Heart left ventricle (tissue), 16 donors: ENCODE measurements at places on chromosomes 6 and 20. TPM values are rescaled to one million over a fixed set of nuclear protein-coding genes. Genes with fewer than 3 reads are reported as not detected.

- H3K36me3 ChIP-seq, result no peaks in the 10 kb centered on the region
- no peaks in the 10 kb centered on the region for H3K4me1 ChIP-seq
- H3K27ac ChIP-seq, result no peak overlapping the region
- no peak for DNase-seq
- H3K4me3 ChIP-seq, result no peak overlapping the region
Measured at GRCh38 chr6:38599261-38599660, 40.5 kb downstream of the BTBD9 start.

GRCh38 chr20:21096321-21097043 is 9.7 kb downstream of the LINC00237 start:
- peaks cover 100% of the 10 kb centered on the region for H3K27me3 ChIP-seq
- H3K4me1 ChIP-seq, result peaks cover 8% of the 10 kb centered on the region
- no peaks in the 10 kb centered on the region for H3K36me3 ChIP-seq
- DNase-seq, result no peak

DNA sequence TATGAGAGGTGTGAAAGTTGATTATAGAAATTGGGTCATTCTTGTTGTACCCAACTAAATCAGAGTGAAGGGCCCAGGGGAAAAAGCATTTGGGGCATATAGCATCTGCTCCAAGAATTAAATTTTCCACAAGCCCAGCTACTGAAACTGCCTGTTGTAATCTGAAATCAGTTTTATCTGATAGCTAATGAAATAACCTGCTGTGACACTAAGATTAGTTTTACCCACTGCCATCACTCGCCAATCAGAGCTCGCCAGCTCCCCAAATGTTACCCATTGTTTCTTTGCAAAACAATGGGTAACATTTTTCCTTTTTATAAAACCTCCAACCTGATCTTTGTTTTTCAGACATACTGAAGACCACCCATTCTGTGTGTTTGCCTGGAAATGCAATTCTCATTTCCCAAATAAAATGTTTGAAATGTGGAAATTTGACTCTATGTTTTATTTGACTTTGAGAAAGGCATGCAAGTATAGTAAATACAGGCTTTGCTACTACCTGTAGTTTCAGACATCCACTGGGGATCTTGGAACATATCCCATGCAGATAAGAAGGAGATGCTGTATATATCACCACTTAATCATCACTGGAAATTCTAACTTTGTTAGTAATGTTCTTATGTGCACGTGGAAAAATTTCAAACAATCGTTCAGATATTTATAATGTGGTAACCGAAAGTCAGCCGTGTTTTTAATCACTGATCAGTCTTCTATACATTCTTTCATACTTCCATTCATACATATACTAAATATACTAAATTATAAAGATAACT is 6.3 kb upstream of the AHI1 start:
- H3K36me3 ChIP-seq, result no peaks in the 10 kb centered on the region
- no peak overlapping the region for H3K27ac ChIP-seq
- H3K27me3 ChIP-seq, result no peaks in the 10 kb centered on the region
- H3K4me1 ChIP-seq, result peaks cover 4% of the 10 kb centered on the region

DNA sequence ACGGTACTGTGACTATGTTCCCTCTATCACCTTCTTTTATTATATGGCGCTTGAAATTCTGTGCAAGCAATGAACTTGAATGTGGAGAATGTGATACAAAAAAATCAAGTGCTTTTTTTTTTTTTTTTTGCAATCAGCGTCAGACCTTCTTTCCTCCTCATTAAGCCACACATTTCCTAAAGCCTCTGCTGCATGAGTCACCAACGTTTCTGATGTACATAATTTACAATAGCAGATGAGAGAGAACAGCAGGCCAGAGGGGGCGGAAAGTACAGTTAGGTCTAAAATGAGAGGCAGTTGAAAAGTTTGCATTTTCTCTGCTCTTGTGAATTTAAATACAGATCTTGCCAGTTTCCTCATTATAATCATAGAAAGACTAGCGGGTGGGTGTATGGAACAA is 114.6 kb upstream of the RIPOR2 start:
- no peak overlapping the region for H3K4me3 ChIP-seq
- H3K27me3 ChIP-seq, result no peaks in the 10 kb centered on the region
- no peak for DNase-seq
- no peaks in the 10 kb centered on the region for H3K36me3 ChIP-seq

- H3K27me3 ChIP-seq, result no peaks in the 10 kb centered on the region
- H3K27ac ChIP-seq, result no peak overlapping the region
- no peaks in the 10 kb centered on the region for H3K36me3 ChIP-seq
- no peak overlapping the region for H3K4me3 ChIP-seq
- DNase-seq, result no peak
Measured at GRCh38 chr6:149438855-149439254, 38.8 kb downstream of the SUMO4 start.

Gene HLA-DMA
- total RNA-seq, result 15.7 TPM
